ENCODE measurements at places on chromosomes 12 and 14.

GRCh38 chr14:26289891-26290486 is 307.8 kb downstream of the NOVA1 start:
- DNase-seq = no peak

- DNase-seq = no peak
These were observed 30.4 kb downstream of the FBXW8 start for GRCh38 chr12:116941188-116941587.

- no peak for DNase-seq
These were observed 17.7 kb upstream of the TDG start for GRCh38 chr12:103947871-103948555.

GRCh38 chr12:104590022-104590421 is 133.3 kb downstream of the CHST11 start:
- no peak for DNase-seq

- no peak for DNase-seq
These were observed 44.7 kb upstream of the BMP4 start for GRCh38 chr14:54001189-54001878.

DNA sequence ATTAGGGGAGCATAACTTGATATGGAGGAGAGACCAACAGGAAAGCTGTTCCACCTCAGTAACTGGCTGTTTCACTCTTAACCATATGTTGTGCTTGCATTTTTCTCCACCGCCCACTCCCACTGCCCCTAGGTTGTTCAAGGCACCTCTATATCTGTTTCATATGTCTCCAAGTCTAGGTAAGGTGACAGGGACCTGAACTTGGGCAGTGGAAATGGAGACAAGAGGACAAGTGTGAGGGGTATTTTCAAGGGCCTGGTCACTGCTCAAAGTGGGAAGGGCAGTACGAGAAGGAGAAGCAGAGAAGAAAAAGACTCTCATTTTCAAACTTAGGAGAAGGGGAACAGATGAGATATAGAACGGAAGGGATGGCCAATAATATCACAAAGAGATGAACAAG is 3.1 kb downstream of the SLC38A1 start:
- peak; percentile 30 for DNase-seq

GRCh38 chr12:26226122-26226521 is 30.7 kb downstream of the SSPN start:
- no peak for DNase-seq

GRCh38 chr14:37579274-37579673 is 15.8 kb downstream of the FOXA1 start:
- DNase-seq = no peak
